H9 (cell line): ENCODE measurements at places on chromosomes 11 and 22. TPM values are rescaled to one million over a fixed set of nuclear protein-coding genes. Genes with fewer than 3 reads are reported as not detected.
A peak's percentile ranks its signal among the peaks of the same experiment; 100 is the strongest.

GRCh38 chr11:18617688-18618341 lies 16.3 kb downstream of the SPTY2D1 start:
- H3K4me1 ChIP-seq: no peaks in the 10 kb centered on the region
- peaks cover 6% of the 10 kb centered on the region; the same call in 2 of the 3 replicates for H3K36me3 ChIP-seq
- DNase-seq: no peak
- H3K27me3 ChIP-seq: no peaks in the 10 kb centered on the region
- H3K4me3 ChIP-seq: no peak overlapping the region
- H3K27ac ChIP-seq: no peak overlapping the region

GRCh38 chr22:46829941-46830715 lies 67.7 kb downstream of the TBC1D22A start:
- no peak for DNase-seq
- no peaks in the 10 kb centered on the region for H3K27me3 ChIP-seq
- peaks cover 5% of the 10 kb centered on the region for H3K4me1 ChIP-seq

- no peak overlapping the region for H3K27ac ChIP-seq
- H3K4me1 ChIP-seq: no peaks in the 10 kb centered on the region
- H3K27me3 ChIP-seq: no peaks in the 10 kb centered on the region; the same call in 1 of the 2 replicates
- H3K4me3 ChIP-seq: no peak overlapping the region
Measured at GRCh38 chr11:61869429-61869707, 22.0 kb downstream of the FADS3 start.

DNA sequence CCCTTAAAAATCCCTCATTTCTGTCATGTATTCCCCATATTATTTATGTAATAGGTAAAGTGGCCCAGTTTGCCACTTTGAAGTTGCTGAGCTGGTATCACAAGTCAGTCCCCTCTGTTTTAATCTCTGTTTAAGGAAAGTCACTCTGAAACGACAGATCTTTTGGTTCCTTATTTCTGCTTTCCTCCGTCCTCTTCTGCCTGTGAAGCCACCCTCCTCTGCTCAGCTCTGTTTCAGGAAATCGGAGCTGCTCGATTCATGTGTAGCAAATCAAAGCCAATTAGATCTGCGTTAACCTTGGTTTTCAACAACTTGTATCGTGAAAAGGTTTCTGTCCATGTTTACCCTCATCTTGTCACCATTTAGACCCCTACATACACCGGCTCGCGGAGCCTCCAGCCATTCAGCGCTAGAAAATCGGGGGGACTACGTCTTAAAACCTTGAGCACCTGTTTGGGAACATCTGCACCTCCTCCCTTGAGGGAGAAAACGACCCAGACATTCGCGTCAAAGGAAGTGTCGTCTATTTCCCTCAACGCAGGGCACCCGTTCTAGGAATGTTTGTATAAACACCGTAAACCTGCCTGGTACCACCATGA lies 576 bp upstream of the SC5D start:
- no peaks in the 10 kb centered on the region for H3K27me3 ChIP-seq
- H3K4me3 ChIP-seq: peak overlapping the region; percentile 87
- H3K4me1 ChIP-seq: peaks cover 8% of the 10 kb centered on the region; the same call in 1 of the 2 replicates

DNA sequence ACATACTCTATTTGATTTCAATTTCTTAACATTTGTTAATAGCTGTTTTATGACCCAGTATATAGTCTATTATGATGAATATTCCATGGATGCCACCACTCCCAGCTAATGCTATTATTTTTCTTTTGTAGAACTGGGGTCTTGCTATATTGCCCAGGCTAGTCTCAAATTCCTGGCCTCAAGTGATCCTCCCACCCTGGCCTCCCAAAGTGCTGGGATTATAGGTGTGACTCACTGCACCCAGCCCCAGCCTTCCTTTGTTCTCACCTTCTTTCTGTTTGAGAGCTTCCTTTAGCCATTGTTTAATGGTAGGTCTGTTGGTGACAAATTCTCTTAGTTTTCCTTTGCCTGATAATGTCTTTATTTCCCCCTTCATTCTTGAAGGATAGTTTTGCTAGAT lies 52.9 kb upstream of the AMOTL1 start:
- H3K27ac ChIP-seq: no peak overlapping the region
- H3K36me3 ChIP-seq: peaks cover 5% of the 10 kb centered on the region
- no peak overlapping the region for H3K4me3 ChIP-seq
- no peaks in the 10 kb centered on the region for H3K4me1 ChIP-seq
- no peaks in the 10 kb centered on the region for H3K27me3 ChIP-seq

The FAM180B gene
- total RNA-seq: 0.31 and 0.37 TPM in 2 replicates

GRCh38 chr11:73866586-73866996 lies 10.1 kb downstream of the COA4 start:
- H3K27me3 ChIP-seq: no peaks in the 10 kb centered on the region
- H3K4me3 ChIP-seq: no peak overlapping the region
- H3K36me3 ChIP-seq: peaks cover 7% of the 10 kb centered on the region
- no peak for DNase-seq

The CARNS1 gene
- total RNA-seq: 0.88 and 1.1 TPM in 2 replicates

DNA sequence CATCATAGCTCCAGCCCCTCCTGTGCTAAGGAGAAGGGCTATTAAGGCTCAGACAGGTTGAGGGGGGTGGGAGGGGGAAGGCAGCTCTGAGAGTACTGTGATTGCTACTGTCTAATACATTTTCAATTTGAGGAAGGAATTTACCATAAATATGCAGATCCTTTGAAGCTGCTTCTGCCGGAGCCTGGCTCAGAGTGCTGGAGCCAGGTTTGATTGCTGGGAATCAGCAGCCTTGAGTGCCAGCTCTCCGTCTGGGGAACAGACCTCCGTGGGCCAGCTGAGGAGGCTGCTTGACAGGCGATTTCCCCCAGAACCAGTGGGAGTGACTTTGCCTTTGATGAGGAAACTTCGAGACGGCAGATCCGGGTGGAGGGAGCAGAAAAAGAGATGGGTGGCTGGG lies 141.7 kb upstream of the TBCEL start:
- H3K27me3 ChIP-seq: no peaks in the 10 kb centered on the region
- no peaks in the 10 kb centered on the region for H3K4me1 ChIP-seq
- H3K27ac ChIP-seq: no peak overlapping the region
- H3K4me3 ChIP-seq: no peak overlapping the region

GRCh38 chr22:40484906-40485669 lies 114.7 kb downstream of the SGSM3 start:
- H3K27ac ChIP-seq: no peak overlapping the region
- no peaks in the 10 kb centered on the region; the same call in 2 of the 3 replicates for H3K36me3 ChIP-seq
- H3K4me1 ChIP-seq: no peaks in the 10 kb centered on the region
- no peak for DNase-seq
- no peaks in the 10 kb centered on the region for H3K27me3 ChIP-seq
